ENCODE measurements at places on chromosomes 7 and 10.

- DNase-seq, result peak; percentile 76
Observed at GRCh38 chr10:46516660-46517416, 39.6 kb downstream of the GPRIN2 start.

- DNase-seq, result peak; percentile 75
Observed at GRCh38 chr7:26704786-26705185, 159.6 kb downstream of the SKAP2 start.

- peak; percentile 68 for DNase-seq
Observed at GRCh38 chr10:35127289-35127891, 744 bp downstream of the CREM start.

DNA sequence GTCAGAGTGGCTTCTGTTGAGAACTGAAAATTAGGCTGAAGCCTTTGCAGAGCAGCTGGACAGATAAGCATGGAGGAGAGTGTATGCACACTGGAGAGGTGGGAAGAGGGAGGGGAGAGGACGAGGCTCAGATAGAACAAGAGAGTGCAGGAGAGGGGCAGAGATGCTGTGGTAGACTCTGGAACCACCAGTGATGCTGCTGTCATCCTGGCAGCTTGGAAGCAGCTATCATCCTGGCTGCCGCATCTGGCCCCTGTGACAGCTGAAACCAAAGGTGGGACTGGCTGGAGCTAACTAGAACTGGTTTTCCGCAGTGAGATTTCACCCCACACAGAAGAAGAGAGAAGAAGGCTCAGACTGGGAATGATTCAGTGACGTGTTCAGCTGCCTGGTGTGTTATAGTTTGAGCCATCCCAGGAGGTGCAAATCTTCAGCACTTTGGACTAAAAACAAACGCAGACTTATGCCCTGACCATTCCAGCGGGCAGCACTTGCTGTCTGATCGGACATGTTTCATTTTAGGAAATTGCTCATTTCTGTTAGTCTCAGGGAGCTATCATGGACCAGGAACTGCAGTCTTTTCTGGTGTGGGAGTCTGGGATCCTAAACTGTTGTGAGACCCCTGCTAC, 38.4 kb downstream of the EEPD1 start:
- DNase-seq, result peak; percentile 13

- no peak for DNase-seq
Observed at GRCh38 chr10:91664426-91664825, 31.6 kb upstream of the PPP1R3C start.

DNA sequence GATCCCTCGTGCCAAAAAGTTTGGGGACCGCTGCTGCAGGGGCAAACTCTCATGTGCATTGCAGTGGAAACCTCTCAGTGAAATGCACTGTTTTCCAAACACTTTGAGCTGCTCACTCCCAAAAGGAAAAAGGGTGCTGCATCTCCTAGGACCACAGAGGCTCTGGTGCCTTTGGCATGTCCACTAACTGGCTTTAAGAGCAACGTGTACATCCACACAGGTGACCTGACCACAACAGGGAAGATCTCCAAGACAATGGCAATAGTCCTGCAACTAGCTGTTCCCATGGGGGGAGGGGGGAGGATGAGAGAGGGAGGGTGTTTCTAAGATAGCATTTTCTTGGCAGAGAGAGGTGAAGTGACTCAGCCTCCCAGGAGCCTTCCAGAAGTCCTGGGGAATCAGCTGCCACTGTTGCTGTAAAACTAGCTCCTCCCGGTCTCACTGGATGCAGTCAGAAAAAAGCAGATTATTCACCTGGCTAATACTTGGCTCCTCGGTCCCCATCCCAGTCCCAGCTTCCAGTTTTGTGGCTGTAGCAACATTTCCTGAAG, 181.7 kb downstream of the HECW1 start:
- peak; percentile 85 for DNase-seq

DNA sequence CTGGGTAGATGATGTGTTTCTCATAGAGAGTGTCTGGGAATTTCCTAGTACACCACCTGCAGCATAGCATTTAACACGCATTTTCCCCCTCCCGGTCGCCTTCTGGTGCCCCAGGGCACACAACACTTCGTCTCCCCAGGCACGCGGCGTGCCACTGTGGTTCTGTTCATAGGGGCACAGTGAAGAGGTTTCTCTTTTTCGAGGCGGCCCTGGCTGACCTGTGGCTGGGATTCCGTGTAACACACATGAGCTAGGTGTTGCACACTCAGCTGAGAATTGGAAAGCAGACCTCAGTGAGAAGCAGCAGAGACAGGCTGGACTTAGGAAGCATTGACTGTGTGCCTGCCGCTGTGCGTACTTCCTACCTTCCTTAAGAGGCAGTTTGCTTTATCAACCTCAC, 214.3 kb upstream of the SHH start:
- no peak for DNase-seq

DNA sequence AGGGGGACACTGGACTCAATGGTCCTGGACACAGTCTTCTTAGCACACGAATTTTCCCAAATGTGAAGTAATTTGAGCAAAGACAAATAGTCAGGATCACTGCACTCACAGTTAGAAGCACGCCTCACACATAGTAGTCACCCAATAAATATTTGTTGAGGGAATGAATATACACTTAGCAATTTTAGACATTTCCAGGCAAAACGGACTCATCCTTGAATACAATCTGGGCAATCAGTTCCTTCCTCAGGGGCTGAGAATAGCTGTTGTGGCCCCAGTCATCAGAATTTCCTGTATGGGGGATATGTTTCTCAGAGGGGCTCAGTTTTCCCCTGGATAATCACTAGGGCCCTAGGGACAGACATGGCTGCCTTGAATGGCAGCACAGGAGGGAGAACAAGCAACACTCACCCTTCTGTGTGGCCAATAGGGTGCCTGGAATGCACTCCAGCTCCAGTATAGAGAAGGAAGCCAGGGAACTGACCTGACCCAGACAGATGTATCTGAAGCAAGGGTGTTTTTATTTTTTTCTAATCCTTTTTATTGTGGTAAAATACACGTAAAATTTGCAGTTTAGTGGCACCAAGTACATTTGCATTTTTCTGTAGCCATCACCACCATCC, 282.7 kb upstream of the ZNF32 start:
- DNase-seq, result peak; percentile 70

- no peak for DNase-seq
Observed at GRCh38 chr7:29274146-29275017, 79.8 kb downstream of the CHN2 start.

All from astrocyte of the spinal cord (primary cell).